ENCODE measurements at places on chromosomes 11 and 22.
A peak's percentile ranks its signal among the peaks of the same experiment; 100 is the strongest.

DNA sequence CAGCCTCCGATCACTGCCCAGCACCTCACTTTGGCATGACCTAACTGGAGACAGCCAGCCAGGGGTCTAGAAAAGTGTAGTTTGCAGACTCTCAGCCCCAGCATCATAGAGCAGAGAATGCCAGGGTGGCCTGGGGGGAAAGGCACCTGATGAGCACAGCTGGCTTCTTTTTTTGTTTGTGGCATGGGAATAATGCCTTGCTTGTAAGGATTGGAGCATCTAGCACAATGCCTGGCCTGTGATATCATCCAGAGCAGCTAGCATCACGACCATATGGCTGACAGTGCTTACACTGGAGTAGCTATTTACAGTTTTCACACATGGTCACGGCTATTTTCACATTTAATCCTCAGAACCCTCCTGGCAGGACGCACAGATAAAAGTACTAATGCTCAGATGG lies 594.8 kb upstream of the B3GAT1 start:
- no peak for DNase-seq

GRCh38 chr11:93518081-93518480 lies 25.1 kb downstream of the SMCO4 start:
- DNase-seq: no peak

GRCh38 chr11:67082071-67082791 lies 25.6 kb downstream of the RHOD start:
- DNase-seq: peak; percentile 9

DNA sequence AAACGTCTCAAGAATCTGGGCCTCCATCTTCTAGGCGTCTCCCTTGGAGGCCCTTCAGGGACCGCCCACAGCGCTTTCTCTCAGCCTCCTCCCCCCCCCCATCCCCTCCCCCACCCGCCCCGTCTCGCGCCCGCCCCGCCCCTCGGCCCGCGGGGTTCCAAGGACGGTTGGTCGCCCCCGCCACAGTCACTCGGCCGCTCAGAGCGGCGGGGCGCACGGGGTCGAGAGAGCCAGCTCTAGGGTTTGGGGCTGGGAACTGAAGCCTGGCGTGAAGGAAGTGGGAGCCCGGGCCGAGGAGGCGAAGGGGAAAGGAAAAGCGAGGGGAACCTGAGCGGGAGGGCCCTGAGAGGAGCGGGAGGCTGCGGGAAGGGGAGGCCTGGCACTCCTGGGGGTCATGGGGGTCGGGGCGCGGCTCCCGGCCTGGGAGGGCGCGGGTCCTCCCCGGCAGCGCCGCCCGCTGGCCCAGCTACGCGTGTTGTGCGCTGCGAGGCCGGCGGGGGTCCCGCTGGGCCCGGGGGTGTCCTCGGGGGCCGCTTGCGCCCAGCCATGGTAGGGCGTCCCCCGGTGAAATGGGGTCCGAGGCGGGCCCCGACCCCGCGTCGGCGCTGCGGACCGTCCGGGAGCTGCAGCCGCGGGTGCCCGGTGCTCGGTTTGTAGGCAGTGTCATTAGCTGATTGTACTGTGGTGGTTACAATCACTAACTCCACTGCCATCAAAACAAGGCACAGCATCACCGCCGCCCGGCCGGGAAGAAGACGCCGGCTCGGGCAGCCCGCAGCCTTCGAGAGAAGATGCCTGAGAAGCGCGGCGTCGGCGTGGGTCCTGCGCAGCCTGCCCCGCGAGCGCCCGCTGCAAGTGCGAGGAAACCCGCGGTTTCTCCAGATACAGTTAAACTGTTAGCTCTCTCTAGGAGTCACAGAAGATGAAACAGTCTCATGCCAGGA lies at the start of gene BTG4:
Gene BTG4, minus strand, starts transcription at position 91 of the 944 bp plus-strand sequence. CDS start 13,610 bp downstream, outside the sequence.
- DNase-seq: no peak

DNA sequence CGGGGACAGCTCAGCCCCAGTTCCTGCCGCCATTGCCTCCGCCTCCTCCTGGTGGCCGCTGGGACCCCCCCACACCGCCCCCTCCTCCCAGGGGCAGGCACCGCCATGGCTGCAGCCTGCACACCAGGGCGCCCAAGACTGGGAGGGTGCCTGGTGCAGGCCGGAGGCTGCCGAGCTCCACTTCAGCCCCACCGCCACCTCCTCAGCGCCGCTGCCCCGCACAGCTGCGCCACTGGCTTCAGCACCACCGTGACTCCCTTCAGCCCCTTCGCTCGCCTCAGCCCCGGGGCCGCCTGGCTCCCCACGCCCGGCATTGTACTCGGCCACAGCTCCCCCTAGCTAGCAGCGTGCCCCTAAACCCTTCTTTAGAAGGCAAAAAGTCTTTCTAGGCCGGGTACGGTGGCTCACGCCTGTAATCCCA lies 131.1 kb downstream of the CRYBB2 start:
- DNase-seq: no peak

- DNase-seq: no peak
Observed at GRCh38 chr22:49418341-49418894, 409.3 kb downstream of the BRD1 start.

GRCh38 chr11:56716379-56716854 lies 17.5 kb downstream of the OR9G1 start:
- no peak for DNase-seq

DNA sequence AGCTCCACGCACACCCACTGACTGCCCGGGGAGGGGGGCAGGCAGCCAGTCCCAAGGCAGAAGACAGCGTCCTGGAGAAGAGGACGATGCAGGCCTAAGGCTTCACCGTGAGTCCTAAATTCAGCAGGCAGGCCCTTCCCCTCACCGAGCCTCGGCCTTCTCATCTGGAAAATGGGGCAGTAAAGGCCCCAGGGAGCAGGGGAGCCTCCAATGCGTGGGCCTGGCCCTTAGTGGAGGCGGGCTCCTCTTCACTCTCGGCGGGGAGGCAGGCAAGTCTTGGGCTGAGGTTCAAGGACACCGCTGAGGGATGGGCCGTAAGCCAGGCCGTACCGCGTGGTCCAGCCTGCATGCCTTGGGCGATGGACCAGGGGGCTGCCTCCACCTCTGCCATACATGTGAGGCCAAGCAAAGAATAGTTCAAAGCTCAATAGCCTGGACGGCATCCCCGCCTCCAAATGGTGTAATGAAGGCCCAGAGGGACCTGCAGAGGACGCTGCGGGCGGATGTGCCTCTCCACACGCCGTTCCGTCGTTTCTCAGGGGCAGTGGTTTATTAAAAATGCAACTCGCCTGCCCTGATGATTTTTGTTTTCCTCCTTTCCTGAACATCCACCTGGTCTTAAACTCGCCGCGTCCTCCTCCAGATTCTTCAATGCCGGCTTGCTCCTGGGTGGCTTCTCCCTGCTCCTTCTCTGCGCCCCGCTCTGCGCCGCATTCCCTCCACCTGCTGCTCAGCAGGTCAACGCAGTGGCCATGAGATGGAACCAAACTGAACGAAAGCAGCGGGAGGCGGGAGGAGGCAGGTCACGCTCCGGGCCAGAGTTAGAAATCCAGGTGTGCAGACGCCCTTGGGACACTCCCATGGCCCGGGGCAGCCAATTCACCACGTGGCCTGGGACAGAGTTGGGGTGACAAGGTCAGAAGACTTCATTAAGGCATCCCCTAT lies 627.8 kb downstream of the TBC1D22A start:
- no peak for DNase-seq

Measured in CD4-positive, alpha-beta T cell treated with Interleukin-1 beta for 1 hour (primary cell).